AG04449 (cell line): ENCODE measurements at places on chromosomes 7 and 10.

DNA sequence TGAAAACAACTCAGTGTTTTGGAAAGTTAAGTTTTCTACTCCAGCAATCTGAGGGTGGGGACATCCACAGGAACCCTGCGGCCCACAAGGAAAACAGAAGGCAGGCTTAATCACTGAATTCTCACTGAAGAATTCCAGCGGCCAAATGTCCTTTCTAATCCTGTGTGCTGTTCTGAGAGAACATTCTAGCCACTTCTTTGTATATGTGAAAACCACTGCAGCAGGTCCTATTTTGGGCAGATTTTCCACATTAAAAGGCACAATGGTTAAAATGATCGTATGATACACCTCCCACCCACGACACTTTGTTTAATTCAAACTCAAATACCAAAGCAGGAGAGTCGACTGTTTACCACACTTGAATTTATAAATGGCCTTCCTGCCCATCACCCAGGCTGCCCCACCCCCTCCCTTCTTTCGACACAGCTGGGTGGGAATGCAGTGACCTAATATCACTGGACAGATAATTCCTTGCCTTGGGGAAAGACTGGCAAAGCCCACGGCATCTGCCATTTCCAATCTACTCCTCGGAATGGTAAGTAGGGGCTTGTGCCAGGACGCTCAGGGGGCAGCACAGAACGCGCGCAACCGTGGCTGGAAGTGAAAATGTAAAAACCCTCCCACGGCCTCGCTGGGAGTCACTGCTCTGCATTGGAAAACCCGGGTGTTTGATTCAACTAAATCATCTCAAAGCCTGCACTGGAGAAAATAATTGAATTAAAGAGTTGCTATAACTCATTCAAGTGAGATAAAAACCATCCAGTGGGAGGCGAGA lies 67.0 kb downstream of the CTBP2 start:
- DNase-seq, result no peak

DNA sequence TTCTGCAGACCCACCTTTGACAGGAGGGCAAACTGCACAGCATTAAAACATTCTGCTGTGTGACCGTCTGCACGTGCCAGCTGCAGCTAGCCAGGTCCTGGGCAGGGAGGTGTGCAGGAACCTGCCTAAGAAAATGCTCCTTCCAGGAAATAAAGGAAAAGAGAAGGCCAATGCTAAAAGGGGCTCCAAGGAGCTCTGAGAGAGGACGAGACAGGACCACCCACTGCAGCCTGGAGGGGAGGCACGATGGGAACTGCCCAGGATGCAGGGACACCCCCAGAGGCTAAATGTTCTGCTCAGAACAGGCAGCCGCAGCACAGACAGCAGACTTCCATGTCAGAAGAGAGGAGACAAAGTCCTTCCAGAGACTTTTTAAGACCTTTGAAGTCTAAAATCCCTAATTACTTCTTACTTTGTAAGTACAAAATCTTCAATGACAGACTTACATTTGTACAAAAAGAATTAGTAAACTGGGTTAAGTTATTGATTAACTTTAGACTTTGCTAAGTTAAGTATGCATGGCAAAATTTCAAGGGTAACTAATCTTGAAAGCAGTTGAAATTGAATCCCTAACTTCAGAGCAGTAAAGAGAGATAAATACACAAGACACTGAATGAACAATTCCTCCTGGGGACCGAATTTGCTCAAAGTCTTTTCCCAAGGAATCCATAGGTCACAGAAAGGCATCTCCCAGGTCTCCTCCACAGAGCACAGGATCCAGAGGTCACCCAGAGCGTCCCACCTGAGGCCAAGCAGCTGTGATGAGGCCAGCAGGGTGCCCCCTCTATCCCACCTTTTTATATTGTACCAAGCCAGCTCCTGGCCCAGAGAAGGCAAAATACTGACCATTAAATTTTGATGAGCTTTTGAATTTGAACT lies 21.5 kb downstream of the HSPA12A start:
- DNase-seq, result no peak

DNA sequence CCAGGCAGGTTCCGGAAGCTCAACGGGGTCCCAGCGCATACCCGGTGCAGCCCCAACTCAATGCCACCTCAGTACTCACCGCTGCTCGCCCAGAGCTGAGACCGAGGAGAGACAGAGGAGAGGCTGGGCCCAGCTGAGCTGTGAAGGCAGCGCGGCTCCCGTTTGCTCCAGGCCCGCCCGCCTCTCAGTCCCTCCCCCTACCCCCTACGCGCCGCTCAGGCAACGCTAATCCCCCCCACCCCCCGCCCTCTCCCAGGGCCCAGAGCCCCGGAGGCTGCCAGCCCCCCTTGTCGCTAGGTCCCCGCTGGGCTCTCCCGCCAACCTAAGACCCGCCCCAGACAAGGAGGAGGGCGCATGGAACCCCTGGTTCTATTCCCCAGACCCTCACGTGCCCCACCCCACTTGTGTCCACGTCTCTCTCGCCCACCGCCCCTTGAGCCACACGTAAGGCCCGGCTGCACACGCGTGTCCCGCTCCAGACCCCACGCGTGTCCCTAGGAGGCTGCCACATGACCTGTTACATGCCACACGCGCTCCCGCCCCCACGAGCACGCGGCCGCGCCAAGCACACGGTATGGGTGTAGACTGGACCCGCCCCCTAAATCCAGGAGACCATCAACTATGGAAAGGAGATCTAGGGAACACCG lies at the start of gene PSD:
PSD (minus strand) TSS at position 164 of the 647 bp plus-strand sequence. CDS start 1,747 bp downstream, outside the sequence.
- no peak for DNase-seq

DNA sequence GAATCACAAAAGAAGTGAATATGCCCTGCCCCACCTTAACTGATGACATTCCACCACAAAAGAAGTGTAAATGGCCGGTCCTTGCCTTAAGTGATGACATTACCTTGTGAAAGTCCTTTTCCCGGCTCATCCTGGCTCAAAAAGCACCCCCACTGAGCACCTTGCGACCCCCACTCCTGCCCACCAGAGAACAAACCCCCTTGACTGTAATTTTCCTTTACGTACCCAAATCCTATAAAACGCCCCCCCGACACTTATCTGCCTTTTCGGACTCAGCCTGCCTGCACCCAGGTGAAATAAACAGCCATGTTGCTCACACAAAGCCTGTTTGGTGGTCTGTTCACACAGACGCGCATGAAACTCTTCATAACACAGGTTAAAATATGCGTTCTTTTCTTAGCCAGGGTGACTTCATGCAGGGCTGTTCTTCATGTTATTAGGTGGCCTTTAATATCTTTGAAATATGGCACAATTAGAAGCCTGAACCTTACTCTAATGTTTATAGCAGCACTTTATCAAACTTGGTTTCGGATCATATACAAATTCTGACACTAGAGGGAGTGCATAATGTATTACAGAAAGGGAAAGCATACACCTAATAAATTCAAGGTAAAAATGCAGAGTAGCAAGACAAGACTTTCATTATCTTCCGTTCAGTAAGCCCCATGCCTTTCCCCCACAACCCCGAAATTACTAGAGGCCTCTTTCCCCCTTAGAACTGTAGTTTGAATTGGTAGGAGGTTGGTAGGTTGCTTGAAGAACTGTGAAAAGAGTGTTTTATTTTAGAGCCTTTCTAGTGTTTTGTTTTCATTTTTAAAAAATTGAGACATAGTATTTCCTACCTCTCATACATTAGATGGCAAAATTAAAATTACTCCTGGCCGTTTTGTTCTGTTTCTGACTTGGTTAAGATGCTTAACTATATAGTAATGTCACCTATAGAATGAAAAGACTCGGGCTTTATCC lies 117.9 kb downstream of the NPY start:
- no peak for DNase-seq

DNA sequence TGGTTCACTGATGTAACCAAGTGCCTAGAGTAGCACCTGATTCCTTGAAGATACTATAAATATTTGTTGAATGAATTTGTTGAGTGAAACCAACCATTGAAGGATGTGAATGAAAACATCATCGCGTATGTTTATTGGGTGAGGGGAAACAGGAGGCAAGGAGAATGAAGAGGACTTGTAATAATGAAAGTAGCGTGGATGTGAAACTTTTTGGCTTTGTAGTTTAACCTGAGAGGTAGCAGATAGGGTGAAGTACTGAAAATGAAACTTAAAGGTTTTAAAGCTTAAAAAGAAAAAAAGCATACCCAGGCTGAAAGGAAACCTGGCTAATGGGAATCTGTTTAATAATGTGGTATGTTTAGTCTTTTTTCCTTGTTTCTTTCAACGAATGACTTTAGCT lies 5.2 kb downstream of the CCNY start:
- no peak for DNase-seq

- no peak for DNase-seq
Observed at GRCh38 chr7:39528849-39529248, 37.4 kb upstream of the YAE1 start.

- DNase-seq, result no peak
Observed at GRCh38 chr7:114450431-114450830, 35.8 kb downstream of the FOXP2 start.

- DNase-seq, result no peak
Observed at GRCh38 chr10:43036481-43037428, 40.1 kb upstream of the RET start.

- no peak for DNase-seq
Observed at GRCh38 chr10:6657669-6658068, 77.6 kb upstream of the PRKCQ start.

DNA sequence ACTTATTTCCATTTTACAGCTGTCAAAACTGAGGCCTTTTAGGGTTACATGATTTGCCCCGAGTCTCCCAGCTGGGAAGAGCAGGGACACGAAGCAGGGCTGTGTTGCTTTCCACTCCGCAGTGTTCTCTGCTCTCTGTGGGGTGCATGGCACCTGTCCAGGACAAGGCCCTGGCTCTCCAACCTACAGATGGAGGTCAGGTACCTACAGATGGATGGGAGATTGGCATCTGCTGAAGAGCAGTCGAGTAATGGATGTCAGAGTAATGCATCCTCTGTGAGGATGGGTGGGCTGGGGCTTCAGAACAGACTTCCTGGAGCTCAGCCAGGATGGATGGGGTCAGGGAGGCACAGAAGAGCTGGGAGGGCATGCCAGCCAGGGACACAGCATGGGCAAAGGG lies 85.0 kb downstream of the EMX2 start:
- no peak for DNase-seq
